Activated CD4-positive, CD25-positive, alpha-beta regulatory T cell (primary cell): ENCODE measurements at places on chromosomes 12 and 14.

GRCh38 chr12:102551186-102551585 lies 70.8 kb upstream of the IGF1 start:
- DNase-seq = no peak

DNA sequence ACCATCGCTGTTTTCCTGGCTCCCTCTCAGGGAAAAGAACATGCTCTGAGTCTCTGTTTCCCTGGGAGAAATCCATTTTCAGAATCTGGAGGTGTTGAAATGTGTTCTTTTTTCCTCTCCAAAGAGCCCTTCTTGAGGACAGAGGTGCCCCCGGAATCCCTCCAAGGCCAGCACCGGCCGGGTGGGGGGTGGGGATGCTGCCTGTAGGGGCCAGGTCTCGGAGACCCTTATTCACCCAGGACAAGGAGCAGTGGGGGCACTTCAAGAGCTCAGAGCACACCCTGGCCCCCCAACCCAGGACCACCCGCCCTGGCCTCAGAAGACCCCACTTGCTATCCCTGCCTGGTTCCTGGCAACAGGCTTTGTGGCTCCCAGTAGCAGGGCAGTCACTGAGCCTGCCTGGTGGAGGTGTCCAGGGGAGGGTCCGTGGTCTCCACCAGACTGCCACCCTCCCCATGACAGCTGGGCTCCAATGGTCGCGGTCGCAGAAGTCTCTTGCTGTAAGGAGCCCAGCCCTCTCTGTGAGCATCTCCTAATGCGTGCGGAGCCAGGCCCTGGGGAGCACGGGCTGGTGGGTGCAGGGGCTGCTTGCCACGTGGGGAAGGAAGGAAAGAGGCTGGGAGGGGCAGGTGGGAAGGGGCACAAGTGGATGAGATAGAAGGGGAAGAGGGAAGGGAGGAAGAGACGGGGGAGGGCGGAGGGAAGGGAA lies 13.2 kb upstream of the DIO3 start:
- DNase-seq = no peak

DNA sequence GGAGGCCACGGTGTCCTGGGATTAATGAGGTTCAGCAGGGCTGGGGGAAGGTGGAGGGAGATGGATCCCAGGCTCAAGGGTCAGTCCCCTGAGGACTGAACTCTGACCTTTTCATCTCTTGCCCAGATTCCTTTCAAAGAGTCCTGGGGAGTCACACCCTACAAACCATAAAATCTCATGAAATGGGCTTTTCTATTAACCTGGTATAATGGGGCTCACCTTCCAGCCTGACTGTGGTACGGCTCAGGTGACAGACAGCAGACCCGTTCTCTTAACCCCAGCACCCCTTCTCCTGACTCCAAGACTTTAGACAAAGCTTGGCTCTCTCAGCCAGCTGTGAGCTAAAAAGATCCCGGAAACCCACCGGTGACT lies 268.2 kb downstream of the ADGRD1 start:
- no peak for DNase-seq

DNA sequence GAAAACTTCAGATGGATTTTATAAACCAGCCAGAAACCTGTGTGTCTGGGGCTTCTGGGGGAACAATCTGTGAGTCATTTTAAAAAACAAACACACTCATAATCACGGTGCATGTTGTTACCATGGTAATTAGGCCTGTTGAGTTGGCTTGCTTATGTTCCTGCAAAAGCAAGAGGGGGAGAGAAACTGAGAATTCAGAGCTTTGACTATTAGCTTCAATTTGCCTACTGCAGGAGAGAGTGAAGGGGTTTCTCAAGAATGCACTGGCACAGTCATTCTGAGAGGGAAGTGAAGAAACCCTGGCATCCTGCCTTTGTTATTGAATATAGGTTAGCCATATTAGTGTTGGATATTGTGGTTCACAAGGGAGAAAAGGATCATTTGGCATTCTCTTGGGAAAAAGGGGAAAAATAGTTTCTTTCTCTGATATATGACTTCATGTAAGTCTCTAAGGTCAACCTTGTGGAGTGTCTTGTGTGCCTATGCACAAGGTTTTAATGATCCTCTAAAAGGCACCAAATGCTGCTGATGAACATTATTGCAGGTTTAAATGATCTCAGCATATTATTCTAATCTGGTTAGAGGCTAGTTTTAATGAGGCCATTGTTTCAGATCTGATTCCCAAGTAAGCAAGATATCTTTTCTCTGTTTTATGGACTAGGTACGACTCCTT lies 12.9 kb downstream of the GNG2 start:
- DNase-seq = no peak

- DNase-seq = no peak
Measured at GRCh38 chr12:84789184-84789583, 123.4 kb downstream of the SLC6A15 start.

- DNase-seq = no peak
Measured at GRCh38 chr14:69672356-69672755, 61.0 kb downstream of the SUSD6 start.

DNA sequence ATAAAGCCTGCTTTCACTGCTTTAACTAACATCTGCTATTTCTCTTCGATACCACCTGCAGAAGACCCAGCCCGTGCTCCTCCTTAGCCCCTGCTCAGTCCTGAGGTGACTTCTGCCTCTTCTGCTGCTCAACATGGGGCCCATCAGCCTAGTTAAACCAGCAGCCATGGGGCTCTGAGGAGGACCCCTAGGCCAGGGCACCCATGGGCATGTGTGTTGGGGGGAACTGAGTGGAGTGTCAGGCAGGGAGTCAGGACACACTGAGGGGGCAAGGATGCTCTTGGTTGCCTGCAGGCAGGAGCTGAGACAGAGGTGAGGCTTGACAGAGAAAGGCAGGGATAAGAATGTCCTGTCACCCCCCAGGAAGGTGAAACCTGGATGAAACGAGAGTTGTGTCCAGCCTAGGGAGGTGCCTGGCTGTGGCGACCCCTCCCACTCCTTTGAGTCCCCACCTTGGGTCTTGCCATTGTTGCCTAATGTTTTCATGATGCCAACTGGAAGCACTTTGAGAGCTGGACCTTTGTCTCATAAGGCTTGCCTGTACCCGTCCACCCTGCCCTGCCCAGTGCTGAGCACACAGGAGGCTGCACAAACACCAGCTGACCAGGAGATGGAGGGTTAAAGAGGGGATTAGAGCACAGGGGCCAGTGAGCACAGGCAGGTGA lies 12.5 kb upstream of the RABGGTA start:
- DNase-seq = no peak

DNA sequence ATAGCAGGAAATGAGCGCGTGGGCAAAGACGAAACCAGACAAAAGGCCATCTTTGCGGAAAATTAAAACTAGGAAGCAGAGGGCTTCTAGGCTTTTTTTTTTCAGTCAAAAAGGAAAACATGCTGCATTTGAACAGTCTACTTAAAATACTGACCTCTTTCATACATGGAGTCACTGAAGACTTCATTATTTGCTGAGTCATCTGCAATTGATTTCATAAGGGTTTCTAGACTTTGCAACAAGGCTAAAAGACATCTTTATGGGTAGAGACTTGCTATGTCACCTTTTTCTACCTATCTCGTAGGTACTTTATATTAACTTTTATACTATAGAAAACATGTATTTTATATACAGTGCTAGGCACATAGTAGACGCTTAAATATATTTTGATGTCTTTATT lies 238.4 kb downstream of the TMEM132D start:
- no peak for DNase-seq

GRCh38 chr12:94039914-94040313 lies 108.5 kb upstream of the PLXNC1 start:
- no peak for DNase-seq

- no peak for DNase-seq
Measured at GRCh38 chr14:92654239-92654901, 94.1 kb downstream of the LGMN start.

DNA sequence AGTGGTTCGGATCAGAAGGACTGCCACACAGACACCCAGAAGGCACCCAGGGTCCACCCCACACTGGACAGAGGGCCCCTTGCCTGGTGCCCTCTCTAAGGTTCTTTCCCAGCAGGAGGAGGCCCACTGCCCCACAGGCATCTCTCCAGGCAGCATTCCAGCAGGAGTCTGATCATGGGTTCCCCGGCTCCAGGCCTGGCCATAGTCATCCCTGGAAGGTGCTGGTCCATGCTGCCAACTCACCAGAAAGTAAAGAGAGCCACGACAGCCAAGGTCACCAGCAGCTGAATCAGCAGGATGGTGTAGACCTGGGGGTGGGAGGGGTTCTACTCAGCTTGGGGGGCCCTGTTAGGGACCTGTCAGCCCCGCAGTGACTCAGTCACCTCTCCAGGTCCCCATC lies 6.4 kb downstream of the FAIM2 start:
- no peak for DNase-seq

DNA sequence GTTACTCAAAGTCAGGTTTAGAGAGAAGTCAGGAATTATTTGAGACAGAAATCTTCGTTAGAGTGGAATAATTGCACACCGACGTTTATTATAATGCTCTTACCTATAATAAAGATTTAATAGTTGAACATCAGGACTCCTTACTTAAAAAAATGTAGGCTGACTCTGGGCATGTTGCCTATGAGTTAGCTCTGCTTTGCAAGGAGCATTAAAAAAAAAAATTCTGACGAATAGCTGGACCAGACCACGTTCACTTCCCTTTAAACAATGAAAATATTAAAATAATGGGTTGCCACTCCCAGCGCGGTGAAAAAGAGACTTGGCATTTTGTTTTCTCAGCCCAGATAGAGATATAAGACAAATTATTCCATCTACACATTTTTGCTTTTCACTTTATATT lies 574 bp upstream of the FANCM start:
- no peak for DNase-seq

DNA sequence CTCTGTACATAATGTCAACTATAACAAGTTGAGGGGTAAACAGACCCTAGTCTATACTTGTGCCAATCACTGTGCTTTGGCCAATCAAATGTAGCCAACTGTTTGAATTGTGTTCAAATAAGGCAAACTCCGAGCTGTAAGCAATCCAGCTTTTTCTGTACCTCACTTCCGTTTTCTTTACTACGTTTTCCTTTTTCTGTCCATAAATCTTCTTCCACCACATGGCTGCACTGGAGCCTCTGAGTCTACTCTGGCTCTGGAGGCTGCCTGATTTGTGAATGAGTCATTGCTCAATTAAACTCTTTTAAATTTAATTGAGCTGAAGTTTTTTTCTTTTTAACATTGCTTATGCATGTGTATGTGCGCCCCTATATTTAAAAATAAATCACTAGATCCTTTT lies 29.7 kb downstream of the CLEC1A start:
- no peak for DNase-seq

DNA sequence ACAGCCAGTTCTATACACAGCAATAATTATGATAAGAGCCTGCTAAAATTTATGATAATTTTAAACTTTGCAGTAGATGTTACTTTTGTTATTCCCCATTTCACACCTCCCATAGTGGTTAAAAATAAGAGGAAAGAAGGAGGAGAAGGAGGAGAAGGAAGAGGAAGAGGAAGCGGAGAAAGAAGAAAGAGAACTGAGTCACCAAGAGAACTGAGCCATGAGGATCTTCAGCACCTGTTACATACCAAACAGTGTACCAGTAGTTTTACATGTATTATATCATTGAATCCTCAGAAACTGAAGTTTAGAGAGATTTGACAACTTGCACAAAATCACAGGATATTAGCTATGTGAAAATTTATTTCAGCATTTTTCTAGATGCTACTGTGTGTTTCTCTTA lies 3.9 kb downstream of the CD163 start:
- no peak for DNase-seq

DNA sequence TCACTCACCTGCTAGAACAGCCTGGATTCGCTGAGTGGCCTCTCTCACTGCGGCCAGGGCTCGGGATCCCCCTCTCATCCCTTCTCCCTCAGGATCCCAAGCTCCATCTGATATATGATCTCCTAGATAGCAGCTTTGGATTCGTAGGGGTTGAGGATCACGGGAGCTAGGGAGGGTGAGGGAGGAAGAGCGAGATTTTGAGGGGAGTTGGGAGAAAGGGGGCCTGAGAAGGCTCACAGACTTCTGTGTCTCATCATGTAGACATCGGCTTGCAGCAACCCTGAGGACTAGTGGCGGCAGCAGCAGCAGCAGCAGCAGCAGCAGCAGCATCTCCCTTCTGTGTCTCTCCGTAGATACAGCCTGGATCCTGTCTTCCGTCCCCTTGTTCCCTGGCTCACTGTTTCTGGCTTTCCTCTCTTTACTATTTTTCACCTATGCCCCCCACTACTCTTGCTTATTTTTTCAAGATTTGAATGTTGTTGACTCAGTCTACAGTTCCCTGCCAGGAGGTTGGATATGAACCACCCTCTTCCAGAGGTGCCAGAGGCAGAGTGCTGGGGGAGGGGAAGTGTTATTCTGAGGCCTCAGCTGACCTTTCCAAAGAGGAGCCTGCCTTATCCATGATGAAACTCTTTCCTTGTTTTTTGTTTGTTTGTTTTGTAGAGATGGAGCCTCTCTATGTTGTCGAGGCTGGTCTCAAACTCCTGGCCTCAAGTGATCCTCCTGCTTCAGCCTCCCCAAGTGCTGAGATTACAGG lies at the start of gene CIROP:
TSS of gene CIROP (minus strand) at position 399 of the 757 bp plus-strand sequence. CDS start at position 330, 69 bp downstream.
- DNase-seq = no peak

- DNase-seq = no peak
Measured at GRCh38 chr12:76708296-76708695, 55.6 kb upstream of the ZDHHC17 start.

GRCh38 chr14:63701606-63702299 lies 26.1 kb downstream of the SGPP1 start:
- no peak for DNase-seq

DNA sequence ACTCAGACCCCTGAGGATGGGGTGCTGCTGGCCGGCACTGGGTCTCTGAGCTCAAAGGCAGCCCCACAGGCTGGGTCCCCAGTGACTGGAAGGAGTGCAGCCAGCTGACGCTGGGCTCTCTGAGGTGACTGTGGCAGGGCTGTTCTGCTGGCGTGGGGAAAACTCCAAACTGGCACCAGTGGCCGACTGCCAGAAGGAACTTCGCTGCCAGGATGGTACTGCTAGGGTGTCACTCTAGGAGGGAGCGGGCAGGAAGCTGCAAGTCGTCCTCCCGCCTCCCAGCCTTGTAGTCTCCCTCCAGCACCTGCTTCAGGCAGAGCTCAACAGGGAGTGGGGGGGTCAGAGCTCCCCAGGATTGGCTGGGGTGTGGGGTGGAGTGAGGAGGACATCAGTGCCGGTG lies 41.3 kb downstream of the CDC42BPB start:
- DNase-seq = no peak

DNA sequence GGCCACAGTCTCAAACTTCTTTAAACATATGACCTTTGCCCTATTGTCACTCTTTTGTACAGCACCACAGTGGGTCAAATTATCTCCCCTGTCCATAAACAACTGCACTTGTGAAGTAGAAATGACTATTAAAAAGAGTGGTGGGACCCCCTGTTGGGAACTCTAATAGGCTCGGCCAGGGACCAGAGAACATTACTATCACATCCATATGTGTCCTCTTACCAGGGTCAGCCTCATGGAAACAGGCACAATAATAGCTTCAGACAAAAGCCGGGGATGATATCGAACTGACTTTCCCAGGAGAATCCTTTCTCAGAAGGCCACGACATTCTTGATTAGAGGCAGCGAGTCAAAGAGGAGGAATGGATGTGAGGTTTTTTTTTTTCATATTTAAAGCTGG lies 96.6 kb downstream of the NKX2-1 start:
- no peak for DNase-seq

DNA sequence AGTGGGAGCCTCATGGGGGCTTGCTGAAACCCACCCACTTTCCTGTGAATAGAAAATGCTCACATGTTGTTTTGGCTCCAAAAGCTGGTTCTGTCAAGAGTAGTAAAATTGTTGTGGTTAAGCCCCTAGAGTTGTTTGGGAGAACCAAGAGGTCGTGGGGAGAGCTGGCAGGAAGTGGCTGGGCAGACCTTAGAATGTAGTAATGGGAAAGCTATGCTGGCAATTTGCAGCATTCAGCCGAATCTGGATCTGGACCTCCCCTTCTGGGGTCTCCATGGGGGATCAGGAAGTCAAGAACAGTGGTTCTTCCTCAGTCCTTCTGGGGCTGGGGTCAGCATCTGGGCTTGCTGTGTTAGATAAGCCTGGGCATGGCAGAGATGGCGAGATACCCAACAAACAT lies 150.6 kb upstream of the TBX3 start:
- DNase-seq = no peak
